ENCODE measurements at places on chromosomes 3 and 15.

- DNase-seq = no peak
Observed at GRCh38 chr3:63979093-63979885, 44.0 kb downstream of the PSMD6 start.

- no peak for DNase-seq
Observed at GRCh38 chr3:26145769-26146168, 355.9 kb downstream of the OXSM start.

DNA sequence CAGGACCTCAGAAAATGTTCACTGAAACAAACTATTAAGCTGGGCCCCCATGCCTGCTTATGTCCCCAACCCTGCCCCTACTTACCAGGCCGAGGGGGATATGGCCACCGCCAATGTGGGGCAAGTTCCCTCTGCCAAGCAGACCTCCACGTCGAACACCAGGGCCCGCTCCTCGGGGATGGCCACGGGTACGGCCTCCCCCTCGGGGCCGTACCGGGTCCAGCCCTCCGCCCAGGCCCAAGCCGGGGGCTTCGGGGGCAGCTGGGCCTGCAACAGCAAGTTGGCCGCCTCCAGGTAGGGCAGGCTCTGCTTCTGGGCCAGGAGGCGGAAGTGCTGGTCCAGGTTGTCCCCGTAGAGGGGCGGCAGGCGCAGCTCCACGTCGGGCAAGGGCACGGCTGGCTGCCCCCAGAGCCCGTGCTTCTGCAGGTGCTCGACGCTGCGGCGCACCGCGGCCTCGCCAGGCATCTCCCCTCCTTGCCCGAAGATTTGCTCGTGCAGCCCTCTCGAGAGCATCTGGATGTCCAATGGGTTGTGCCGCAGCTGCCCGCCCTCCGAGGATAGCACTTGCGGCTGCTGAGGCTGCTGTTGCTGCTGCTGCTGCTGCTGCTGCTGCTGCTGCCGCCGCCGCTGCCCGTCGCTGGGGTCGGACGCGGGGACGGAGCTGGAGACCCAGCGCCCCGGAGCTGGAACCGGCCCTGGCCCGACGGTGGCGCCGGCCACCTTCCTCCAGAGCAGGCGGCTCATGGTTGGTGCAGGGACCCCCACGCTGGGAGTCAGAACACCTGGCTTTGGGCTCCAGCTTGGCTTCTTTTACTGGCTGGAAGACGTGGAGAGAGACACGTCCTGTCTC is 1.4 kb downstream of the POLG start:
- DNase-seq = no peak

DNA sequence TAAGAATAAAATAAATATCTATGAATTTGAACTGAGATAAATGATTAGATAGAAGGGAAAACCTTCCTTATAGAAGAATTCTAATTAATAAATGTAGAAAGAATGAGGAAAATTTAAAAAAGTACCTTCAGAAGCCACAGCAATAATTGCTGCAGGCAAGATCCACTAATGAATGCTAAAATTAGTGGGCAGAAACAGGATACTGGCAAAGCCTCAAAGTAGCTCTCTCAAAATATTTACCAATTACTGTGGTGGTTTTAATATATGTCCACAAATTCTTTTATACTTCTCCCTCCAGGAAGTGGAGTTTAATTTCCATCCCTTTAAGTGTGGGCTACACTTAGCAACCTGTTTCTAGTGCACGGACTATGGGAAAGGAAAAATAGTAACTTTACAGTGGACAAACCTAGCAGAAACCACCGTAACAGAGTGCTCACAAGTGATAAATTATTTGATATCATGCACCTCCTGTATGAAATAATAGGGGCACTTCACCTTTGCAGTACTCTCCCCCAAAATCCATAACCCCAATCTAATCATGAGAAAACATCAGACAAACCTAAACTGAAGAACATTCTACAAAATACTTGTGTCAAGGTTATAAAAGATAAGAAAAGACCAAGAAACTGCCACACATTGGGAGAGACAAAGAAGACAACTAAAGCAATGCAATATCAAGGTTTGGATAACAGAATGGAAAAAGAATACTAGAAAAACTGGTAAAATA is 6.8 kb downstream of the PEAK1 start:
- no peak for DNase-seq

DNA sequence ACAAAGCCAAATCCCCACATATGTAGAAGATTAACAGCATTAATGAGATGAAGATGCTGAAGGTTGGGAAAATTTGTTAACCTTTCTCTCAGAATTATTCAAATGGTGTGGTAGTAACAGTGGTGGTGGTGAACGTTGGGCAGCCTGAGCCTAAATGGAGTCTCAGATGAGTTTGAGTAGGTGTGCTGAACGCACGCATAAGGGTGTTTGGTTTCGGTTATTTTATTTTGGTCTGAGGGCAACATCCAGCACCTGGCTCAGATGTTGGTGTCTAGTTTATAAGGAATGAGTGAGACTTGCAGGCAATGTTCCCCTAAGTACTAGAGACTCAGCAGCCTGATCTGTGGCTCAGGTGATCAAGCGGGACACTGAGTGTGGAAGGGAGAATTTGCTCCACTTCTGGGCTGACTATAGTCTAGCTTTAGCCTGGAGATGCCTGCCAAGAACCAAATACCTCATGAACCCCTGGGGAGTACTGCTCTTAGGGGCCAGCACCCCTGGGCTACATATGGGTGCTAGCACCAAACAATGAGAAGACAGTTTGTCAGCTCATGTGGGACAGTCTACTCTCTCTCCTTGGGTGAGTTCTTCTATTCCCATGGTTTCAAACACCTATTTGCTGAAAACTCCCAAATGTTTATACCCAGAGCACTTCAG is 39.5 kb upstream of the ATP2C1 start:
- DNase-seq = no peak

DNA sequence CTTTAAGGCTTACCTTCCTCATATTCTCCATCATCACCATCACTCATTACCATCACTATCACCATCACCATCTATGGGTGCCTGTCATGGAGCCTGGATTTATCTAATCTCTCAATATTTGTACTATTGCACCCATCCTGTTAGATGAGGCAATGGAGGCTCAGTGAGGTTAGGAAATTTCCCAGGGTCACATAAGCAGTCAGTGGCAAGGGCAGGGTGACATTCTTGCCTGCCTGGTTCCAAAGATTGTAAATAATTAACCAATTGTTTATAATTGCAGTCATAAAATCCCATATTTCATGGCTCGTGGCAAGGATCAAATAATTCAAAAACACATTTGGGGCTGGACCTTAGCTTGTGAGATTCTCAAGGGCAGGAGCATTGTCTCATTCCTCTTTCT is 55.2 kb downstream of the MGLL start:
- no peak for DNase-seq

DNA sequence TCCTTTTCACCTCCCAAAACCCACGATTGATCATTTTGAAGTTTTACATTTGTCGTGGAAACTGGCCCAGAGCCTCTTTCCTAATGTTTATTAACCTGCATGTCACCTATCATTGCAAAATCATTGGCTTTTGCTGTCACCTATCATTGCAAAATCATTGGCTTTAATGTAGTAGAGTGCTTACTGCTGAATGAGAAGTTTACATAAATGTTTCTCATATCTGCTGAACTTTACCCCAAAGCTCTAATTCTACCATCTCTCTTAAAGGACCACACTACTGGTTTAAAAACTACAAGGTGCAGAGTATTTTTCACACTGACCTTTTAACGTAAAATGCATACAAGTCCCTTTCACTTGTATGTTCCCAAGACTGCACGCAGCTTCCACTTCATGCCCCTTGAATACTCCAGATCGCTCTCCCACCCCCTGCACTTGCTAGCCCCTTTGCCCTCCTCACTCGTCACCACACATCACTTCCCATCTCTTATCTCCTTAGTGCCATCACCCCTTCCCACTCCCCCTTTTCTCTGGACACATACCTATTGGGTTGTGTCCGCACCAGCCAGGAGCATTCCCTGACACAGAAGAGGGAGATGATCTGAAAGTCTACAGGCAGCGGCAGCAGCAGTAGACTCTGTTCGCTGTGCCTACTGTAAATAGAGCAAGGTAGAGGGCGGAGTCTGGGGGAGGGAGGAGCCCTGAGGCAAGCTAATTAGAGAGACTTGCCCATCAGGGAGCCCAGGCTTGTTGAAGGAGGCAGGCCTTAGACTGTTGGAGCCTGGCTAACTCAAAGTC is 30.2 kb upstream of the ATOSA start:
- no peak for DNase-seq

- no peak for DNase-seq
Observed at GRCh38 chr3:50297384-50297775, 1.8 kb downstream of the HYAL3 start.

DNA sequence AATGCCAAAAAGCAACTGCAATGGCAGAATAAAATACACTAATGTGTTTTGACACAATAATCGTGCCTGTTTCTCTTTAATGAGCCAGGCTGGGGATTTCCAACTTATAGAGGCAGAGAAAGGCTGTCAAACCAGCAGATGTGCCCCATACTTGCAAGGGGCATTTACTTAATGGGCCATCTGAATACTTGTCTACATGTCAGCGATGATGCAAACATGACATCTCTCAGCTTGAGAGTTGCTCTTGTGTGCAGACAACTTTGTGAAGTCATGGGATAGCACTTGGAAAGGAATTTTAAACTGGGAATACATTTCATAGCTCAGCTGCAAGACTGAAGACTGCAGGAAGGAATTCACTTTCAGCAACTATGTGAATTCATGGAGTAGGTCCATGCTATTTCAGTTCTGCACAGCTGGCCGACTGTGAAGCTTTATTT is 127.4 kb upstream of the ADAMTS9 start:
- DNase-seq = no peak

DNA sequence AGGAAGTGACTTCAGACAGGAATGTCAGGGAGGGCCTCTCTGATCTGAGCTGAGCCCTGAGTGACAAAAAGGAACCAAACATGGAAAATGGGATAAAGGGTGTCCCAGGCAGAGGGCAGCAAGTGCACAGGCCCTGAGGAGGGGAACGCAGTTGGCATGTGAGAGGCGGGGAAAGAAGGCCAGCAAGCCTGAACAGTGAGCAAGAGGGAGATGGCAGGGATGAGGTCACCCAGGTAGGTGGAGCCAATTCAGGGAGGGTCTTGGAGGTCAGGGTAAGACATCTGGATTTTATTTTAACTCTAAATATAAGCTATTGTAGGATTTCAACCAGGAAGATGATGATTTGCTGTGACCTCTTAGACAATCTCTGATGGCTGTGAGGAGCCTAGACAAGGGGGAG is 167.7 kb downstream of the LRTM1 start:
- no peak for DNase-seq

- DNase-seq = no peak
Observed at GRCh38 chr3:159757341-159758060, 231.1 kb upstream of the IL12A start.

DNA sequence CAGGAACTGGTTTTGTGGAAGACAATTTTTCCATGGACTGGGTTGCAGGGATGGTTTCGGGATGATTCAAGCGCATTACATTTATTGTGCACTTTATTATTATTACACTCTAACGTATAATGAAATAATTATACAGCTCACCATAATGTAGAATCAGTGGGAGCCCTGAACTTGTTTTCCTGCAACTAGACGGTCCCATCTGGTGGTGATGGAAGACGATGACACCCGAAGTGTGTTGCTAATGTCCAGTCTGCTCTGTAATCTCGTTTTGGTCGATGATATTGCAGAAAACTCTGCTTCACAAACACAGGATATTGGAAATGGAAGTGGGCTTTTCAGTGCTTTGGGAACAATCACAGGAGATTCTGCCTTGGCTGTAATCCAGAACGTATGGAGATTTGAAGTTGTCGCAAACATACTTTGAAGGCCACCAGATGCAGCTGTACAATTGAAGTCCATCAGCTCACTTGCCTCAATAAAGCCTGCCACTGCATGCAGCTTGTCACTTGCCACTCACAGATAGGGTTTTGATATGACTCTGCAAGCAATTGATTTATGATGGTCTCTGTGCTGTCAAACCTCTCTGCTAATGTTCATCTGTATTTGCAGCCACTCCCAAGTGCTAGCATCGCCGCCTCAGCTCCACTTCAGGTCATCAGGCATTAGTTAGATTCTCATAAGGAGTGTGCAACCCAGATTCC is 141.7 kb downstream of the TJP1 start:
- no peak for DNase-seq

GRCh38 chr3:187999821-188000220 is 154.1 kb upstream of the LPP start:
- DNase-seq = no peak

- DNase-seq = no peak
Observed at GRCh38 chr15:80940331-80940730, 49.3 kb downstream of the MESD start.

- DNase-seq = no peak
Observed at GRCh38 chr15:65978110-65978509, 108.8 kb downstream of the RAB11A start.

- DNase-seq = no peak
Observed at GRCh38 chr3:194828116-194828515, 142.4 kb downstream of the FAM43A start.

DNA sequence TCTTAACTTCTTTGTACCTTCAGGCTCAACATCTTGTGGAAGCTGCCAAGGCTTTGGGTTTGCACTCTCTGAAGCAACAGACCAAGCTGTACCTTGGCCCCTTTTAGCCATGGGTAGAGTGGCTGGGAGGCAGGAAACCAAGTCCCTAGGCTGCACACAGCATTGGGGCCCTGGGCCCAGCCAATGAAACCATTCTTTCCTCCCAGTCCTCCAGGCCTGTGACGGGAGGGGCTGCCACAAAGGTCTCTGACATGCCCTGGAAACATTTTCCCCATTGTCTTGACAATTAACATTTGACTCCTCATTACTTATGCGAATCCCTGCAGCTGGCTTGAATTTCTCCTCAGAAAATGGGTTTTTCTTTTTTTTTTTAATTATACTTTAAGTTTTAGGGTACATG is 253.1 kb upstream of the GADL1 start:
- no peak for DNase-seq
